Stimulated activated CD8-positive, alpha-beta memory T cell treated with anti-CD3 and anti-CD28 coated beads, Interleukin-15, amount 100 ng/mL, for 24 hours (primary cell): ENCODE measurements at places on chromosomes 11 and 22.

- DNase-seq = no peak
Observed at GRCh38 chr11:73393479-73394415, 17.5 kb downstream of the RELT start.

DNA sequence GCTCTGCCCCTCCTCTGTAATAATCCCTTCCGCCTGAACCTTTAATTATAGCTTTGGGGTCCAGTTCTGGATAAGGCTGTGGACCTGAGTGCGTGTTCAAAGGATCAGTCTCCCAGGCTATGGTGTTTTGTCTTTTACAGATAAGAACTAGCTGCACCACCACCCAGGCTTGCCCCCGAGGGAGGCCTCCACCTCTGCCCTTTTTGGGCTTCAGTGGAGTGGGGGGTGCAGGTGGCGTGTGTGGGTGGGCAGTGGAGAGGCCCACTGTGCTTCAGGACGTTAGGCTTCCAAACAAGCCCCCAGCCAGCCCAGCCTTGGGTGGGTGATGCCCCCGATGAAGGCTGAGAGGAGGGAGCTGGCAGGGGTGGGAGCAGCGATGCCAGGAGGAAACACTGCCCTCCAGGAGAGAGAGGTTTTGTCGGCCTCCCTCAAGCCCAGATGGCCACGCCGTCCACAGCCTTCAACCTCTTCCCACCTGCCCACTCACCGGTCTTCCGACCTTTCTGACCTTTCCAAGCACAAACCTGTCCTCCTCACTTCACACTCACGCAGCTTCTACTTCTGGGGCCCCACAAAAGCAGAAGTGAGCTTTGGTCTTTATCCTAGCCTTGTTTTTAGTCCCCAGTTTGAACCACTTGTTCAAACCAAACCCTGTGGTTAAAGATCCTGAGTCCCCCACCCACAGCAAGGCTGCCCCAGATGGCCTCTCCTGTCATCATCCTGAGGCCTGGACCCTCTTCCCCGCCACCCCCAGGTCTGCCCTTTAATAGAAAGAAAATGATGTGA, 20.4 kb downstream of the PSMD13 start:
- no peak for DNase-seq

- DNase-seq = no peak
Observed at GRCh38 chr11:14411818-14412217, 52.8 kb upstream of the RRAS2 start.

- no peak for DNase-seq
Observed at GRCh38 chr11:133955081-133955891, 1.5 kb downstream of the IGSF9B start.

DNA sequence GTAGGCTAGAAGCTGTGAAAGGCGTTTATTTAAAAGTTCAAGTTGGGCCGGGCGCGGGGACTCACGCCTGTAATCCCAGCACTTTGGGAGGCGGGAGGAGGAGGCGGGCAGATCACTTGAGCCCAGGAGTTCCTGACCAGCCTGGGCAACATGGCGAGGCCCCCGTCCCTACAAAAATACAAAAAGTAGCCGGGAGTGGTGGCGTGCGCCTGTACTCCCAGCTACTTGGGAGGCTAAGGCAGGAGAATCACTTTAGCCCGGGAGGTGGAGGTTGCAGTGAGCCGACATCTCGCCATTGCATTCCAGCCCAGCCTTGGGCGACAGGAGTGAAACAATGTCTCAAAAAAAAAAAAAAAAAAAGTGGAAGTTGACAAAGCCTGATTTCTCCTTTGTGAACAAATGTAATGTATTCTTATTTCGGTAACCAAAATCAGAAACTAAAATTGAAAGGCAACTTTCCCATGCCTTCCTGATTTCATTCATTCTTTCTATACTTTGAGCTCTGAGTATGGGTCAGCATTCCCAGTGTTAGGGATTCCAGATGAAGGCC, 825 bp downstream of the PTPMT1 start:
- no peak for DNase-seq

GRCh38 chr22:25572708-25573171, 8.3 kb downstream of the GRK3 start:
- no peak for DNase-seq

GRCh38 chr11:133776671-133777367, 68.5 kb downstream of the SPATA19 start:
- DNase-seq = no peak

DNA sequence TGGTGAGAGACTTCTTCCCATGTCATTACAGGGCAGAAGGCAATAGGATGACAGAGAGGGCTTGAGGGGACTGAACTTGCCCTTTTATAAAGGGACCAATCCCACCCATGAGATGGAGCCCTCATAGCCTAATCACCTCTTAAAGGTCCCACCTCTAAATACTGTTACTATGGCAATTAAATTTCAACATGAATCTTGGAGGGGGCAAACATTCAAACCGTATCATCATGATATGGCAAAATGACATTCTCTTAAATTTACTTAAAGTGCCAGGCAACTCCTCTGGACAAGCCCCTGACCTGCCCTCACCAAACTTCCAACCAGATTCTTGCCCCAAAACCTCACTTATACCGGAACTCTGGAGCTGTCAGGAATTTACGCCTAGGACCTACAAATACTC, 100.8 kb upstream of the OR5AK2 start:
- no peak for DNase-seq

- no peak for DNase-seq
Observed at GRCh38 chr11:117580866-117581265, 216.2 kb downstream of the DSCAML1 start.

- no peak for DNase-seq
Observed at GRCh38 chr11:117421041-117421440, 93.4 kb downstream of the CEP164 start.

- DNase-seq = no peak
Observed at GRCh38 chr11:118856314-118856713, 27.4 kb upstream of the CXCR5 start.

GRCh38 chr11:4019891-4020290, 74.7 kb upstream of the RRM1 start:
- DNase-seq = no peak
